GF-D8 (cell line): ENCODE measurements at places on chromosomes 11 and 22.

GRCh38 chr22:27877501-27877900 lies 41.6 kb downstream of the PITPNB start:
- no peak for DNase-seq

- no peak for DNase-seq
Measured at GRCh38 chr11:12386745-12387144, 9.4 kb downstream of the PARVA start.

DNA sequence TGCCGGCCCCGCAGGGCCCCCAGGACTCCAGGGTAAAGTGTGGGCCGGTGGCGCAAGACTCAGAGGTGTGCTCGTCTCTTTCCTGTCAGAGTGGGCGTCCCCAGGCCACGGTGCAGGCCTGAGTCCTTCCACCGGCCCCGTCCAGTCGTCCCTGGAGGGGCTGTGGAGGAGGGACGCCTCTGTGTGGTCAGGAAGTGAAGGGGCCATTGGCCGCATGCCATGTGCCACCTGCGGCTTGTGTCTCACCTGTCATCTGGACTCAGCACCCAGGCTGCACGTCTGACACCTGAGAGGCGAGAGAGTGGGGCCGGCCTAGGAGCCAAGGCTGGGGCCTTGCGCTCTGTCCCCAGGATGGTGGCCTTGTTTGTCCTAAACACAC lies 25.2 kb downstream of the MUC6 start:
- DNase-seq = no peak

DNA sequence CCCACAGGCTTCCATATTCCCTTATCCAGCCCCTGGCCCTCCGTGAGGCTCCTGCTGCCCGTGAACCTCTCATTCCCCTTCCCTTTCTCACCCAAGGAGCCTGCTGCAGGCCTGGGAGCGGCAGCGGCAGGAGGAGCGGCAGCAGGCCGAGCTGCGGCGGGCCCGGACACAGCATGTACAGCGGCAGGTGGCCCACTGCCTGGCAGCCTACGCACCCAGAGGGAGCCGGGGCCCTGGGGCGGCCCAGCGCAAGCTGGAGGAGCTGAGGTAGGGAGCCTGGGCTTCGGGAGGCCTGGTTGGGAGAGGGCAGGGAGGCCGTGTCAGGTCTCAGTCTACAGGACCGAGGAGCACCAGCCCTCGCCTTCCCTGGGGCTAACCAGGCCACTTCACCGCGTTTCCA lies 8.1 kb upstream of the SART1 start:
- DNase-seq = no peak

DNA sequence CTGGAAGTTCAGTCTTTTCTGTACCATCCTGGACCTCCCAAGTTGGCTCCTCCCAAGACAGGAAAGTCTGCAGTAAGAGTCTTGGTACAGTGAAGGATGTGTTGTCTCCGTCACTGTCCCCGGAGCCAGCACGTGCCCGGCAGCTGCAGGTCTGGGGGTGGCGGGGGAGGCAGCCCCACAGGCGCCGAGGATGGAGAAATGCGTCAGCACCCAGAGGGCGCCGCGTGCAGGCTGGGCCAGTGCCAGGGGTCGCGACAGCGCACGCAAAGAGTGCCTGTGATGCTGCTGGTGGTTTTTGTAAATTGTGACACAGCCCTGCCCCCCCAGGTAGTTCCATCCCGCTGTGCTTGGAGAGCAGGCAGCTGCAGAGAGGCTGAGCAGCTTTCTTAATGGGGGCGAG lies 1200.5 kb downstream of the BRD1 start:
- DNase-seq = no peak
